ENCODE measurements at places on chromosomes 2 and 18.

DNA sequence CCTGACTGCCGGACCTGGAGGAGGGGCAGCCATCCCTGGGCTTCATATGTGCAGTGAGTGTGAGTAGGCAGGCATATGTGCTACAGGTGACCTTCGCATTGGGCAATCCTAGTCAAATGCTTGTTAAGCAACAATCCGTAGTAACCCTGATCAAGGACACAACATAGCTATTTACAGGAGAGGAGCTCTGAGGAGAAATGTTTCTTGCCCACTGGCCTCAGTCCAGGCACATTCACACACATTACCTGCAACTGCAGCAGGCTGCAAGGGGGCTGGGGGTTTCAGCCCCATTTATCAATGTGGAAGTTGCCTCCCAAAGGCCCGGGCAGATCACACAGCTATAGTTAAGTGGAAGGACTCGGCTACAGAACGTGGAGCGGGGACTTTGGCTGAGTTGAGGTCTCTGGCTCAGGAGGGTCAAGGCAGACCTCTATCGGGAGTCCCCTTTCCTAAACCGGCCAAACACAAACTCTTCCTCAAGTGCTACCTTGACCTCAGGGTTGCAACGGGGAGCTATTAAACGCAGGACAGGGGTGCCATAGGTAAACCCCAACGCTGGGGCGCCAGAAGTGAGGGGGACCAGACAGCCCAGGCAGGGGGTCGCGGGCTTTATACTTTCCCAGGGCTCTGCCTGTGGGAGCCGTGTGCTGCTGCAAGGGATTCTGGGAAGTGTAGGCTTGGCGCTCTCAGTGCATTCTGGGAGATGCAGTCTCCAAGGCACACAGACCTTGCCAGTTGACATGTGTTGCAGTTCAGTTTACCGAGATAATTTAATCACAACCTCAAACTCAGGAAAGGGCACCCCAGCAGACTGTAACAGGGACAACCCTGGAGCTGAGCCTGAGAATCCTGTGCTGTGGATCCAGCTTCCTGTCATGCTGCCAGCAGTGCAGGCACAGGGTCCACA is 9.4 kb downstream of the KHK start:
- DNase-seq = peak; percentile 54

DNA sequence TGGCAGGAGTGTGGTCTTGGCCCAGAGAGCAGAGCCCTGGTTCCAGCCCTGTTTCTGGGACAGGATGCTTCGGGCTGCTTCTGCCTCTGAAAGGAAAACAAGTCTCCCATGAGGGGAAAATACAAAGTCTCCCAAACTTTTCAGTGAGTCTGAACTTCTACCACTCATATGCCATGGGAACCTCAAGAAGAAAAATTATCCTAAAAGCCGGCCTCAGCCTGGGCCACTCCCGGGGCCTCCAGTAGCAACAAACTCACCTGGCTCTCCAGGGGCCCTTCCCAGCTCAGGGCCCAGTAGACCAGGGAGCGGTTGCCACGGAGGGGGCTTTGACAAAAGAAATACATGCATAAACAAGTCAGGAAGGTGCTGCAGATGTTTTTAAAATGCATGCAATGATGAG is 289.2 kb upstream of the HDAC4 start:
- no peak for DNase-seq

GRCh38 chr2:212359425-212360067 is 179.1 kb downstream of the ERBB4 start:
- DNase-seq = no peak

GRCh38 chr2:129379411-129379810 is 600.1 kb upstream of the RAB6C start:
- DNase-seq = no peak

GRCh38 chr18:31227497-31228229 is 65.0 kb upstream of the DSC1 start:
- no peak for DNase-seq

Data from fibroblast of skin of right biceps (primary cell).